Hematopoietic multipotent progenitor cell treated with erythropoietin and hydrocortisone succinate and interleukin-3 and kit ligand, for 15 days (in vitro differentiated cells): ENCODE measurements at places on chromosomes 11 and 22.

DNA sequence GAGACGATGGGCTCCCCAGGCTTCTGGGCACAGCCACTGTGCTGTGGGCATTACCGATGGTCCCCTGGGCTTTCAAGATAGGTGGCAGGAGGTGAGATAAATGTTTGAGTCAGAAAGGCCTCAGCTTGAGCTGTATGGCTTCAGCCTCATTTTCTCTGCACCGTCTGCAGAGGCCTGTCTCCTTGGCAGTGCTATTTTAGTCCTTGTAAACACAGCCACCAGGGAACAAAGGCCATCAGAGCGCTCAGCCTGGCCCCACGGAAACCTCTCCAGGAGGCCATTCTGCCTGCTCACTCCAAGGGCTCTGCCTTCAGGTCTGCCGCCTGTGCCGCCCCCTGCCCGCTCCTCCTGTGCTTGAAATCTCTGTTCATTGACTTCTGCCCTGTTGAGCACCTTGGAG, 1424.9 kb downstream of the TBC1D22A start:
- DNase-seq: no peak

DNA sequence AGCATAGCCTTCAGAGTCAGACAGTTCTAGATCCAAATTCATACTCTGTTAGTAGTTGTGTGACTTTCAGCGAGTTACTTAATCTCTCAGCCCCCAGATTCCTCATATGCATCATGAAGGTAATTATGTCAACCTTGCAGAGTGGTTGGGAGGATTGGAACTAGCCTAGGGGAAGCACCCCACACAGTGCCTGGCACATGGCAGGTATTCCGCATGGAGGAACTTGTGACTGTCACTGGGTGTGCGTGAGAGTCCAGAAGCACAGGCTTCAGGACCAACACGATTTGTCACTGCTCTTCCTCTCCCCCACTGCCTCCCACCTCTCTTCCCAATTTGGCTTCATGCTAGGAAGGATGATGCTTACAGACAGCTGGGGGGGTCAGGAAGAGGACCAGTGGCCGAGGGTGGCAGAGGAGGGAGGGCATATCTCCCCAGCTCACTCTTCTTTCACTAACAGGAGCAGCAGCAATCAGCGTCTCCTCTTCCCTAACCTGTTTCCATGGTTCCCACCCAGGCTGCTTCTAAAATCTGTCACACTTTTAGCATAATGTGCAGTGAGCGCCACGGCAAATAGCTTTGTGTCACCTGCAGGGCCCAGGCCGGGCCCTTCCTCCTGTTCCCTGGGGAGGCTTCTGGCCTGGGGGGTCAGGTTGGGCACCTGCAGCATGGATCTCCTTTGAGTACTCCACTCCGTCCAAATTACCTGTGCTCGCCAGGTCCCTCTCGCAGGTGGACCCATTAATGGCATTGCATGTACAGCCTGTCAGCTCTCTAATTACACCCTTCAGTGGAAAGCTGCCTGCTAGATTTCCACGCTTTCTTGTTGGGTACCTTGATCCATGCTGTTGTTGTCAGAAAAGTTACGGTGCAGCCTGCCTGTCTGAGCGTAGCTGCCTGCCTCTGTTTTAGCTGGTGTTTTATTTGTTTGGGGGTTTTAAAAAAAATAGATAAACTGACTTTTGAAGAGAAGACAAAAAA, 400.4 kb downstream of the NXPE2 start:
- no peak for DNase-seq

DNA sequence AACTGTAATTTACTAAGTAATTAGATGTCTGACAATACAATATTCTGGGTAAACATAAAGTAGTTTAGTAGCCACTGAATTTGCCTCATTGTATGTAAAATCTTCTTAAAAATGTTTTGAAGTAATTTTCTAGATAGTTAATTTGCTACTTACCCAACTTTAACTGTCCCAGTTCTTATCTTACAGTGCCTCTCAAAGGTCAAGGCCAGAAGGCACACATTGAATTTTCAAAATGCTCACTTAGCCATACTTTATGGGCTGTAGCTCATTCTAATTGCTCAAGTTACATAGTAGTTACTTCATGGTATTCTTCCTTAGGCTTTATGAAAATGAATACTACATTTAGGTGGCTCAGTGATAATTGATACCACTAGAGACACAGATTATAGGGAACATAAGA, 666.6 kb downstream of the CNTN5 start:
- no peak for DNase-seq

DNA sequence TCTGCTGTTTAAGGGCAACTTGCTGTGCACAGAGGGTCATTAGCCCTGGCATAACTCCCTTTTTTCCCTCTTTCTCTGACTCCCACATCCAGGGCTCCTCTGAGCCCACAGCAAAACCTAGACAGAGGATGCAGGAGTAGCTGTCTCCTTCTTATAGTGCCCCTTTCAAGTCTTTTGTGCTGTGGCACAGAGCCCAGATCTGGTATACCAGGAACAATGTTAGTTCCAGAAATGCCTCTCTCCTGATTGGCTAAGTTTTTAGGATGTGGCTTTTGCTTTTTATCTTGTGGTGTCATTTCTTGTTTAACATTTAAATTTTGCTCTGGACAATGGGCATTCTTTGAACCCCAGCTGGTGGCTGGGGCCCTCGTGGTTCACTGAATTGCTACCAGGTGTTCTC, 25.6 kb upstream of the RRM1 start:
- DNase-seq: no peak

- no peak for DNase-seq
These were observed 475.4 kb downstream of the INSC start for GRCh38 chr11:15590132-15590531.

DNA sequence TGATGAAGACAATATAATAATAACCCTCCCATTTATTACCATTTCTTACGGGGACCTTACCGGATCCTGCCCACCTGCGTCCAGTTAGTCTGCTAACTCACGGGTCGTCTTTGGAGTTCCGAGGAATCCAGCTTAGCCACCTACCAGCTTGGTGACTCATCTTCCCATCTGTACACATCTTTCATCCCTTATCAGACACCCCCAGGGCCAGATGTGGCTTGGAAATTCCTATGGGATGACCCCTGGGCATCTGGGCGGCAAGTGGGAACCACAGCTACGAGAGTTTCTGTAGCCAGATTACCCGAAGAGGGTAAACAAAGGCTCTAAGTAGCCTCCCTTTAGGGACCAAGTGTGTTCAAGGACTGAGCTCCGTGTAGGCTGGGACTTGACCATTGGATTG, 12.8 kb upstream of the PRR5 start:
- DNase-seq: no peak

- peak; percentile 67 for DNase-seq
These were observed 40.2 kb upstream of the EMID1 start for GRCh38 chr22:29165321-29166060.

GRCh38 chr11:2990617-2991451, 1.3 kb downstream of the NAP1L4 start:
- peak; percentile 50 for DNase-seq

- DNase-seq: no peak
These were observed 224.6 kb upstream of the PLET1 start for GRCh38 chr11:112485280-112485679.

DNA sequence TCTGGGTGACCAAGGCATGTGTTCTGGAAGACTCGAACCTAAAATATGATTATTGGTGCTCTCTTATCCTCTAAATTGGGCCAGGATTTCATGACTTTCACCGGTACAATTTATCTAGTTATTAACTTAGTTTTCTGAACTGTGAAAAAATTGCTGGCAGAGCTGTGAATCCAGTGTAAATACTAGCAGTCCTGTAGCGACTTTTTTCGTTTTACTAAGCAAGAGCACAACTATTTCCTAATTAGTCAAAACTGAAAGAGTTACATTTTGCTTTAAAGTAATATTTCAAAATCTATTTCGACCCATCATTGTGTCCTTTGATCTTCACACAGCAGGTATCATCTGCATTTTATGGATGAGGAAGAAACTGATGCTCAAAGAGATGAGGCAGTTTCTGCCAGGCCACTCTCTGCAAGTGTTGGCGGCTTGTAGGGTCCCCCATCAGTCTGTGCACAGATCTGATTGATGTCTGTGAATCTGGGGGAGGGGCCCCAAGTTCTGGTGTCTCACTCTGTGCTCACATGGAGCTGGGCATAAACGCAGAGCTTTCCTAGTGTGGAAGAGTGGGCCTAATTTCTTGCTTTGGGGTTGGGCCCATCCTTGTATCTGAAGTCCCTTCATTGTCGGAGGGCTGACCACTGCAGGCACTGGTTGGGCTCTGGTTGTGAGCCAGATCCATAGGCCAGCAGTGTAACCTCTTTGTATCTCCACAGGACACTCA, 1.4 kb upstream of the TRMT2A start:
- no peak for DNase-seq

DNA sequence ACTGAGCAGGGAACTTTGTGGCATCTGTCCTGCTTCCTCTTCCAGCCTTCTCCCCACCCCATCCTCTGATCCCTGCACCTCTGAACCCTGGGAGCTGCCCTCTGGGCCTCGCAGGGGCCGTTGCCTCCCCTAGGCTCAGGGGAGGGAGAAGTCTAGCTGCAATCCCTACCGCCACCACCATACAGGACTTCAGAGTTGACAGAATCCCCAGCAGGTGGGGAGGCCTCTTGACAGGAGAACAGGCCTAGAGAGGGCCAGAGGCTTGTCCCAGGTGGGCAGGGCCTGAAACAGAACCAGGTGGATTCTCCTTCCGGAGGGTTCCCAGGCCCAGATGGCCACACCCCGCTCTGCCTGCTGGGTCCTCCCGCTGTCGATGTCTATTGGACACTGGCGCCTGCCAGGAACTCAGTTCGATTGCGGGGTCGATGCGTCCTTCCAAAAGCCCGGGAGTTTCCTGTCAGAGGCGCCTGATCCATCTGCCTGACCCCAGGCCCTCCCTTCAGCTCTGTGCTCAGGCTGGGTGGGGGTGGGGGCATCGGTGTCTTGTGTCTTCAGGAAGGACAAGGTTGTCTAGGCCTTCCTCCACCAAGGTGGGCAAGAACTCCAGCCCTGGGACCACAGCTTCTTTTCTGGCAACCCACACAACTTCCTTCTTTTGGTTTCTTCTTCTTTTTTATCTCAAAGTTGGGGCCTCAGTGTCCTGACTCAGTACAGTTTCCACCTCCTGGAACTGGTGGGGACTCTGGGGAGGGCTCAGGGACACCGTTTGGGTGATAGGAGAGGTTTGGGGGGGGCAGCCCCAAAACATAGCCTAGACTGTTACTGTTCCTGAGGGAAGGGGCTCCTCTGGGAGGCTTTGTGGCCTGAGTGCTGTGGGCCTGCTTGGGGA, 6.4 kb downstream of the STARD10 start:
- no peak for DNase-seq

DNA sequence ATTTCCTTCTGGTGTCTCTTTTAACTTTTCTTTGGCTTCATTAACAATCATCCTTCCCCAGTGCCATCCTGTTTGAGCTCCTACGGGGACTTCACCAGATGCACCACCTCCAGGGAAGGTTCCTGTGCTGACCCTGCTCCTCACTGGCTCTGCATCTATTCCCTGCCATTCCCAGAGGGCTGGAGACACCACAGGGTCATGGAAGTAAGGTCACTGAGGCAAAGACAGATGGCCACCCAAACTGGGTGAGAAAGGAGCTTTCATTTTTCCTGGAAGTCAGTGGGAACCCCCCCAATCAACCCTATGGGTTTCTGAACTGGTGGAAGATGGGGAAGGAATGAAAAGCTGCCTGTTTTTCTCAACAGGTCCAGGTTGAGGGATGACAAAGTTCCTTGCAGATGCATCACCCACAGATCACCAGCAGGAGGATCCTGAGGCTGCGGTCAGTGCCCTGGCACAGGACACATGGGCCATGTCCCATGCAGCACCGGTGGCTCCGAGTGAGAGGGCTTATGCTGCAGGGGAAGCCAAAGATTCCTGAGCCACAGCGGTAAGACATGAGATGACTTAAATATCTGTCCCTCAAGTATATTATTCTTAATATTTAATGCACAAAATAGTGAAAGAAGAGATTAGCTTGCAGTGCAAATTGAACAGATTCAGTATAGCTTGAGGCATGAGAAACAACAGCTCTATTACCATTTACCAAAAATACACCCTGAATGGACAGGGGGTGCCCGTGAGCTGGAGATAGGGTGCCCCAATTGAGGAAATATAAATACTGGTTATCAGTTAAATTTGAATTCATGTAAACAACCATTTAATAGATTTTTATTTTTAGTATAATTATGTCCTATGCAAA, 73.0 kb upstream of the VPREB1 start:
- no peak for DNase-seq

GRCh38 chr11:94857337-94857736, 89.2 kb downstream of the AMOTL1 start:
- DNase-seq: no peak

DNA sequence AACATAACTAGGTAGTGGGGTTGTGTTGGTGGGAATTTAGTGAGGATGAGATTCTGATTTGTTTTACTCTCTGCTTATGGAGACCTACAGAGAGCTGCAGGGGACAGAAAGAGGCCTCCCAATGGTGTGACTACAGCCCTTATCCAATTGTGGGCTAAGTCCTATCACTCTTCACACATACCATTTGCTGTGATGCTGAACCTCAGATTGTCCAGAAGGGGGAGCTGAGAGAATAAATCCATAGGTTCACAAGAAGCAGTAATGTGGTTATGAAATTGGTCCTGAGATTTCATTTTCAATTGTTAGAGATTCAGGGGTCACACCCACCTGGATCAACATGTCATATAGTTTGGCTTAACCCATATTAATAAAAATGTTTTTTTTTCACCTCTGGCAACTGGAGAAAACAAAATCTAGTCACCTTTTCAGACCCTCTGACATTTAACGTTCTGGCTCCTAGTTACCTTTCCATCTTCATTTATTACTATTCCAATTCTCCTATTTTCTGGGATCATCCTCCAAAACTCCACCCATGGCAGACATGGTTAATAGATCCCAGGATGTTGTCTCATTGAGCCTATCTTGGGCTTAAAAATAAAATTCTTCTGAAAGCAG, 53.3 kb upstream of the PTPN5 start:
- peak; percentile 6 for DNase-seq

DNA sequence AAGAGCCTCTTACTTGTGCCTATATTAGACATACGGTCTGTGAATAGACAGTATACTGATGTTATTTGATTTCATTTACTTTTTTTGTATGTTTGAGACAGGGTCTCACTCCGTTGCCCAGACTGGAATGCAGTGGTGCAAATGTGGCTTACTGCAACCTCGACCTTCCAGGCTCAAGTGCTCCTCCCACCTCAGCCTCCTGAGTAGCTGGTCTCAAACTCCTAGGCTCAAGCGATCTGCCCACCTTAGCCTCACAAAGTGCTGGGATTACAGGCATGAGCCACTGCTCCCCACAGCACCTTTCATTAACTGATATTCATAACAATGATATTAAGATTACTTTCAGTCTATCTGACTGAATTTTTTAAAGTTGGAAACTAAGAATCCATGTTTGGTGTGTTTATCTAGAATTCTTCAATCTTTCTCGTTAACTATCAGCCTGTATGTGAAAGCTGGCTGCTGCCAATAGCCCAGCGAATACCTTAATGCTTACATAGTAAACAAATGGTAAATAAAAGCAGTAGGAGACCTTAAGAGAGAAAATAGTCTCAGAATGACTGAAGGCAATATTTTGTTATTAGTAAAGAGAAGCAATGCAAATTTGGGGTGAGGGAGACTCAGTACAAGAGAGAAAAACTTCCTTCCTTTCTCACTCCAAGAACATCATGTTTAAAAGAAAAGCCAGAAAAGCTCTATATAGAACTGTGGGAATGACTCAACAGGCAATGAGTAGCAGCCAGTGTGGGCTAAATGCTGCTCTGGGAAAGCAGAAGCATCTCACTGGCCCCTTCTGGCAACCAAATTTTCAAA, 101.9 kb downstream of the MRTFA start:
- DNase-seq: no peak

- no peak for DNase-seq
These were observed 36.0 kb downstream of the DDIAS start for GRCh38 chr11:82937554-82937953.
